ENCODE measurements at places on chromosomes 1 and 21. TPM values are rescaled to one million over a fixed set of nuclear protein-coding genes. Genes with fewer than 3 reads are reported as not detected.
A peak's percentile ranks its signal among the peaks of the same experiment; 100 is the strongest.

- no peak overlapping the region for H3K27ac ChIP-seq
- H3K4me1 ChIP-seq, result peaks cover 4% of the 10 kb centered on the region
- no peaks in the 10 kb centered on the region for H3K27me3 ChIP-seq
- no peaks in the 10 kb centered on the region for H3K36me3 ChIP-seq
Measured at GRCh38 chr1:161733526-161733925, 12.2 kb downstream of the FCRLB start.

DNA sequence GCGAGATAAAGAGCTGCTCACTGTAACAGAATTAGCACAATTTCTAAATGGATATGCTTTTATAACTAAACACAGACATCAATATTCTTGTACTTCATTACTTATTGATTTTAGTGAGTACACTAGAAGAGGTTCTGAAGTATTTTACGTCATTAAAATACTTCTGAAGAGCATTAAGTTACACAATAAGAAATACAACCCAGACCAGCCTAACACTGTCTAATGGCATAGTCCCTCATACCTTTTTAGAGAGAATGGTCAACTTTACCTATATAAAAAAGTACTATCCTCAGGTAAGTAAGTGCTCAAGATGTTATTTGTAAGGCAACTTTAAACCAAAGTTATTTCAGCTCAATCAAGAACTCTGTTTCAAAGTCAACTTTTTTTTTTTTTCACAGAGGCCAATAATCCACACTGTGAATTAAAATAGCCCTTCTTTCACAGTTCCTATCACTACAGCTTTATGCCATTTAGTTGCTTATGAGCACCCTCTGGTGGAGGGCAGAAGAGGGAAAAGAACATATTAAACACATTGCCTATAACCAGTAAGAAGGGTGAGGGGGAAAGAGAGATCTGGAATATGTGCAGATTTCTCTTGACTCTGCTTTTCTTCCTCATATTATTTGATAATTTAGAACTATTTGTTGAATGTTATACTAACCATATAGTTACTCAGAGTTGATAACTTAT is 182.1 kb upstream of the DMRTA2 start:
- H3K4me3 ChIP-seq, result no peak overlapping the region
- H3K4me1 ChIP-seq, result peaks cover 46% of the 10 kb centered on the region
- H3K27ac ChIP-seq, result peak overlapping the region; percentile 16

DNA sequence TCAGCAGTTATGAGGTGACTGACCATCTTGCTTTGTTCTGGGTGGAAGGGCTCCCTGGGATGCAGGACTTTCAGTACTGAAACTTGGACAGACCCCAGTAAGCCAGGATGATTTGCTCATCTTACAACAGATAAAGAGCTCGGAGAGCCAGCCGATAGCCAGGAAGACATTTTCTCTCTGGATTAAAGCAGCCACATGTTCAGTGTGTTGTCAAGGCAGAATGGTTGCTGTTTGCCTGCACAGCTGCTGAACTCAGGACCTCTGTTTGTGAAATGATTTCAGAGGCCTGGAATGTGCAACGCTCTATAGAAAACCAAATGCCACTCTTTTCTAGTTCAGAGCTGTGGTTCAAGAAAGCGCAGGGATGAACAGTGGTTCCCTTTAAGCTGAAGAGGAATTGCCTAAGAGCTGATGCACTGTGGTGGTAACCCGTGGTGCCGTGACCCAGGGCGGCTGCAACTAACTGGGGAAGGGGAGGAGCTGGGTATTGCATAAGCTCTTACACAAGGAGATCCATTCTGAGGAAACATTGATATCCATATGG is 40.7 kb downstream of the CASQ2 start:
- H3K27me3 ChIP-seq, result no peaks in the 10 kb centered on the region
- DNase-seq, result no peak
- peaks cover 68% of the 10 kb centered on the region for H3K4me1 ChIP-seq
- H3K36me3 ChIP-seq, result no peaks in the 10 kb centered on the region

The AMY1B gene
- total RNA-seq, result not detected

The SLC2A5 gene
- total RNA-seq, result 1.9 TPM

All from esophagus squamous epithelium (tissue), 5 donors.